ENCODE measurements at places on chromosomes 2 and 18.

GRCh38 chr2:227765788-227766372 lies 20.2 kb downstream of the SCYGR8 start:
- DNase-seq = no peak

DNA sequence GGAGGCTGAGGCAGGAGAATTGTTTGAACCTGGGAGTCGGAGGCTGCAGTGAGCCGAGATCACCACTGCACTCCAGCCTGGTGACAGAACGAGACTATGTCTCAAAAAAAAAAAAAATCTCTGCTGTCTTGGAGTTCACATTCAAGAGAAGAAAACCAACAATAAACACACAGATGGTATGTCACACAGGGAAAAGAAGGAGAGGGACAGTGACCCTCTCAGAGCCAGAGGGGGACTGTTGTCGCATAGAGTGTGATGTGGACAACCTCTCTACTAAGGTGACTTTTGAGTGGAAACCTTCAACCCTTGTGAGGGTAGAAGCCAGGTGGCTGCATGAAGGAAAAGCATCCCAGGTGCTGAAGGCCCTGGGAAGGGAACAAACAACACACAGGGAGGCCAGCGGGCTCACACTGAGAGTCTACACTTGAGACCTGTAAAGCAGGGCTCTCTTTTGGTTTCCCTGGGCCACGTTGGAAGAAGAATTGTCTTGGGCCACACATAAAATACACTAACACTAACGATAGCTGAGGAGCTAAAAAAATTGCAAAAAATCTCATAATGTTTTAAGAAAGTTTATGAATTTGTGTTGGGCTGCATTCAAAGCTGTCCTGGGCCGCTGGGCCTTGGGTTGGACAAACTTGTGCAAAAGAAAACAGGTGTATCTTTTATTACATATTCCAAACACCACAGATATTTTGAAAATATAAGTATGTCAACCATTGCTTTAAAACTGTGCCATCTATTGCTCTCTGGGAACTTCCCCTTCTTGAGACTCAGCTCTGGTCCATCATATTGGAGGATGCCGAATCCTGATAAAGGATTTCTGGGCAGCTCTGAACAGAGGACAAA lies 136.0 kb downstream of the DDX1 start:
- no peak for DNase-seq

DNA sequence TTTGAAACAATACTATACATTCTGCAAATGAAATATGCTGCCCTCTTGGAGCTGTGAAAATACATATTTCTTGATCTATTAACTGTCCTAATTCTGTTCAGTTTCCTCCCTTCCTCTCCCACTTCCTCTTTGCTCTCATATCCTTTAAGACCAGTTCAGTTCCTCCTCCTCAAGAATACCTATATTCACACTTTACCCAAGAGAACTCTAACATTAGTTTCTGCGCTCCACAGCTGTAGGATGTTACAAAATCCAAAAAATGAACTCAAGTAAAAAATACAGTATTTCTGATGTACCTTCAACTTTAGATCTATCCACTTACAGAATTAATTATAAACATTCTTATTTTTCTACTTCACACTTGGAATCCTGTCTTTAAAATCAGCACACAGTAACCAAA lies 5.4 kb downstream of the ITSN2 start:
- DNase-seq = no peak

DNA sequence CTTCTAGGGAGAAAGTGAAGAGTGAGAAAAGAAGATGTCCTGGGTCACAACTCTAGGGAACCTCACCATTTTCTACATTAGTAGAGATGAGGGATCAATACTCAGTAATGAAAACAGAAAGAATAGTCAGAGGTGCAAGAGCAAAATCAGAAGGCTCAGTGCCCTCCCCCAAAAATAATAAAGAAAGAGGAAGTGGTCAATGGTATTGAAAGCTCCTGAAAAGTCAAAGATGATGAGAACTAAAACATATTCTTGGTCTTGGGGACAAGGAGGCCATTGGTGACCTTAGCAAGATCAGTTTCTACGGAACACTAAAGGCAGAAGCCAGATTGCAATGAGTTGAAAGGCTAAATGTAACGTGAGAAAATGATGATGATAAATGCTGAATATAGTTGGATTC lies 24.5 kb upstream of the MYO1B start:
- DNase-seq = no peak

GRCh38 chr18:23871410-23871809 lies 143.1 kb upstream of the TTC39C start:
- peak; percentile 39 for DNase-seq

DNA sequence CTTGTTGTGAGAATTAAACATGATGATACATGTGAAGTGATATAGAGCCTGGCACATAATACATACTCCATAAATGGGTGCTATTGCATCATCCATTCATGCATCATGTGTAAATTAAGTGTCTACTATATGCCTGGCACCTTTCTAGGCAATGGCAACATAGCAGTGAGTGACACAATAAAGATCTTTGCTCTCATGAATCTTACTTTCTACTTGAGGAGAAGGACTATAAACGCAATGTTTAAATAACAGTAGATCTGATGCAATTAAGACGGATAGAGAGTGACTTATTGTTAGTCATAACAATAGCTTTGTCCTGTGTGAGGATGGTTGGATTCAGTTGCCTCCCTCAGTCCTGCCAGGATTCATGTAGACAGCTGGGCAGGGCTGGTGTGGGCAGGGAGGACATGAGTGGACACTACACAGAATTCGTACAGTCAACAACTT lies 88.4 kb upstream of the NPAS2 start:
- no peak for DNase-seq

- DNase-seq = no peak
These were observed 25.8 kb upstream of the TMEM182 start for GRCh38 chr2:102736110-102736409.

- no peak for DNase-seq
These were observed 141.7 kb upstream of the COPS8 start for GRCh38 chr2:236943841-236944513.

DNA sequence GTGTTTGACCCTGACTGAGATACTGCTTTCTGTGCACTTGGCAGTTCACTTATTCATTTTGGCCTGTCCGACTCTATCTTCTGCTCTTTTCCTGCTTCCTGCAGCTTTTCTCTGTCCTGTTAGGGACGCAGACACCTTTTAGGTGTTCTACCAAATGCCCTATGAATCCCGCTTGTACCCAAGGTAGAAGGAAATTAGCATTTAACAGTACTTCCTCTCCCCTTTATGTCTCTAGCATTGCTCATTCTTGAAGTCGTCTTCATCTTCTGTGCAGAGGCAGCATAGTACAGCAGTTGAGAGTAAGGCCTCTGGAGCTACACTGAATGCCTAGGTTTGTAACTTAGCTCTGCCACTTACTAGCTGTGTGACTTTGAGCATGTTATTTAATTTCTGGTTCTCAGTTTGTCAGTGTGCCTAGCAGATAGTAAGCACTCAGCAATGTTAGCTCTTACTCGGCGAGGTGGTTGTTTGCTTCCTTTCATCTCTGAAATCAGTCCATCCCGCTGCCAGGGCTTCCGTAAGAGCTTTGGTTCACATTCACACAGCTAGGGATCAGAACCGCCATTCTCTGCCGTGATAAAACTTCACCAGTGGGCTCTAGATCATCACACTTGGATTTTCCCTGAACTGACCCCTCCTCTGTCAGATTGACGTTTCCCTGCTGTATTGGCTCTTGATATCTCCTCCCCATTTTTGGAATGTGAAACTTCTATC lies 1.4 kb downstream of the CCT7 start:
- no peak for DNase-seq
